ENCODE measurements at places on chromosomes 7 and 10.
A peak's percentile ranks its signal among the peaks of the same experiment; 100 is the strongest.

DNA sequence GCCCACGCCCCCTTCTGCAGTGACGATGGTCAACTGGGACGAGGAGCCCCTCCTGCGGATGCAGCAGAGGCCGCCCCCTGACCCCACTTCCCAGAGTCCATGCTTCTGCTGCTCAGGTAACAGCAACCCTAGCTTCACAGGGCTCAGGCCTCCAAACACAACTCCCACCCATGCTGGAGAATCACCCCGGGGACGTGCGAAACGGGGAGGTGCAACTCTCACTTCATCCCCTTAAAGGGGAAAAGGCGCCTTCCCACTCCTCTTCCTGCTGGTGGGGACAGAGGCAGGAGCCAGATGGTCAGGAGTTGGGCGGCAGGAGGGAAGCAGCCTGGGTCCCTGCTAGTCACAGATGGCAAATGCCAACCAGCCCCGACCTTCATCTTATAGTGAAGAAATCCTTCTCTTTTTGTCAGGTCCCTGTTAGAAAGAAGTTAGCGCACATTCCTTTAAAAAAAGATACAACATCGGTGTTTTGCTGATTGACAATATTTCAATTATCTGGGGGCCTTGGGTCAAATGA lies 155.4 kb downstream of the DIP2C start:
- DNase-seq: no peak

GRCh38 chr10:6283655-6284054 lies 80.9 kb downstream of the PFKFB3 start:
- DNase-seq: no peak

DNA sequence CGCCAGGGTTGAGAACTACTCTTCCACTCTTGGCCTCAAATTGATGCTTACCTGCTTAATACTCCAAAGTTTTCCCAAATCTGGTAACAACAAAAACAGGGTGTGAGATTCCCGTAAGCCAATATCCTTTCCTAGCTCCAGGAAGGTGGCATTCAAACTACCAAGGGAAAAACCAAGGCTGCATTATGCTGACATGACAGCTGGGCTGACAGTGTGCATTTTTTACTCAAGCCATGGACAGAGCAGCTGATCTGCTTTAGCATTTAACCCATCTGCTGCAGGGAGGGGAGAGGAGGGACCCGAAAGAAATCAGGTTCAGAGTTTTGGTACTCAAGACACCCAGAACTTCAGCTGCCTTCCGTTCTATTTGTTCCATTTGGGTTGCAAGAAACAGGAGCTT lies 49.8 kb upstream of the RAPGEF5 start:
- no peak for DNase-seq

DNA sequence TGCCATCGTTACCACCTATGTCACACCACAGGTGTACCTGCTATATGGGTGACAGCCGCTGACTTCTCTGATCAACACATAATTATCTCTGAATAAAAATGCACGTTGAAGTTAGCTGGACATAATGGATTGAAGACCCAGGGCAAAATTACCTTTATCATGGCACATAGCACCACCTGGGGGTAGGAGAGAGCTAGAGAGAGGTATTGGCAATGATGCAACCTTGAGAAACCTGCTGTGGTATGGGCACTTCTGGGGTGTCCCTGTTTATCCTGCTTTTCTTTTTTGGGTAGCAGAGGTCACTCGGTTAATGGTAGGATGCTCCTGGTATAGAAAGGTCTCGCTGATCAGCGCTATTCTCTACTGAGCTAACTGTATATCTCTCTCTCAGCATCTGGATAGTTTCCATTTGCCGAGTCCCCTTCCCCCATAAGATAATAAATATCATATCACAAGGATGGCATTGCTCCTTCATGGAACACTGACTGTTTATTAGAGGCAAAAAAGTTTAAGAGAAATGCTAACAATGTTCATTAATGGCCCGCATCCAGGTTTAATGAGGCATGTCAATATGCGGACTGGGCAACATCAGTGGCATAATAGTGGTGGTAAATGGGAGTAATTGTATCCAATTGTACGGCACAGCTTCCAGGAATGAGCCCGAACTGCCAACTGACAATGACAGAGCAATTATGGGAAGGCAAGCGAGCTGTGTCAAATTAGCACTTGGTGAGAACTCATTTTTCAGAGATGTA lies 323.1 kb downstream of the TFEC start:
- DNase-seq: peak; percentile 8

GRCh38 chr10:36023939-36024338 lies 381.8 kb upstream of the FZD8 start:
- DNase-seq: peak; percentile 94

GRCh38 chr10:82866424-82867020 lies 991.5 kb downstream of the NRG3 start:
- DNase-seq: peak; percentile 77

DNA sequence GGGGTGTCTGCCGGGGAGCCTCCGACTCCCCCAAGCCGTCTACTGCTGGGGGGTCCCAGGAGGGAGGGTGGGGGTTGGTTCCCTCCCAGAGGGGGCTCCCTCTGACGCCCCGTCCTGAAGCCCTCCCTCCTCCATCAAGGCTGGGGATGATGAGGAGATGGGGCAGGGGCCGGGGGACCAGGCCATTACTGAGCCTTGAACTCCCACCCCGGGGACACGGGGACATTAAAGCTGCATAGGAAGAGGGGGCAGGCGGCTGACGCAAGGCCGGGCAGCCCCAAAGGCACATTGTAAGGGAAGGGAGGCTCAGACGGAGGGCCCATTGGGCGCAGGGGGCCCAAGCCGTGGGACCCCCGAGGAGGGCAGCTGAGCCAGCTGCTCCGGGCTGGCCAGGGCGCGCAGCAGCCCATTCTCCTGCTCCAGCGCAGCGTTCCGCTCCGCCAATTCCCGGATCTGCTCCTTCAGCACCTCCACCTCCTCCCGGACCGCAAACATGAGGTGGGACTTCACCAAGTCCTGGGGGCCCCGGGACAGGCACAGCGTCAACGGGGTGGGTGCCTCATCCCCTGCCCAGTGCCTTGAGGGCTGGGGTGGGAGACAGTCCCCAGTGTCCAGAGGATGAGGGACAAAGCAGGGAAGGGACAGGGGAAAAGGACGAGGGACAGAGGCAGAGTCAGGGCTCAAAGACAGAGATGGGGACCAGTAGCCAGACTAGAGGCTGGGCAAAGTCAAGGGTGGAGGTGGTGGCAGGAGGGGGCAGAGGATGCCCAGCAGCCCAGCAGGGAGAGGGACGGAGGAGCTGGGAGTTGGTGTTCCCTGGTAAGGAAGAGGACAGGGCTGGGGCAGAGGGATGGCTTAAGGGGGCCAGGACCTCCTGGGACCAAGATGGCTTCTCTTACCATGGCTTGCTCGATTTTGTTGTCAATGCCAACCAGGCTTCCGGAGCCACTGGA lies 2.9 kb upstream of the SPACDR start:
- no peak for DNase-seq

DNA sequence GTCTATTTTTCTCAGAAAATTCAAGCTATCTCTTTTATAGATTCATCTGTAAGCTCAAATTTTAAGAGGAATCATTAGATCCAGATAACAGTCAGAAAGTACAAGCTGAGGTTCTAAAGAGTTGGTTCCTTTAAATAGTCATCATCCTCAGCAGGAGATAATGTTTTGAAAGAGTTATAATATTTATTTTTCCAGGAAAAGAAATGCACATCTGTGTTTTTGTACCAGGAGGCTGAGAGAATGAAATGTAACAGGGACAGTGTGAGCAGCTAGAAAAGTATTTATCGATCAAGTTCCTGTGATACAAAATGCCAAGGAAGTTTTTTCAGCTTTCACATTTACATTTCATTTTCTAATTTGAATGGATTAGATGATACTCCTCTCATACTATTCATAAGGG lies 120.2 kb upstream of the LRRTM3 start:
- DNase-seq: no peak

DNA sequence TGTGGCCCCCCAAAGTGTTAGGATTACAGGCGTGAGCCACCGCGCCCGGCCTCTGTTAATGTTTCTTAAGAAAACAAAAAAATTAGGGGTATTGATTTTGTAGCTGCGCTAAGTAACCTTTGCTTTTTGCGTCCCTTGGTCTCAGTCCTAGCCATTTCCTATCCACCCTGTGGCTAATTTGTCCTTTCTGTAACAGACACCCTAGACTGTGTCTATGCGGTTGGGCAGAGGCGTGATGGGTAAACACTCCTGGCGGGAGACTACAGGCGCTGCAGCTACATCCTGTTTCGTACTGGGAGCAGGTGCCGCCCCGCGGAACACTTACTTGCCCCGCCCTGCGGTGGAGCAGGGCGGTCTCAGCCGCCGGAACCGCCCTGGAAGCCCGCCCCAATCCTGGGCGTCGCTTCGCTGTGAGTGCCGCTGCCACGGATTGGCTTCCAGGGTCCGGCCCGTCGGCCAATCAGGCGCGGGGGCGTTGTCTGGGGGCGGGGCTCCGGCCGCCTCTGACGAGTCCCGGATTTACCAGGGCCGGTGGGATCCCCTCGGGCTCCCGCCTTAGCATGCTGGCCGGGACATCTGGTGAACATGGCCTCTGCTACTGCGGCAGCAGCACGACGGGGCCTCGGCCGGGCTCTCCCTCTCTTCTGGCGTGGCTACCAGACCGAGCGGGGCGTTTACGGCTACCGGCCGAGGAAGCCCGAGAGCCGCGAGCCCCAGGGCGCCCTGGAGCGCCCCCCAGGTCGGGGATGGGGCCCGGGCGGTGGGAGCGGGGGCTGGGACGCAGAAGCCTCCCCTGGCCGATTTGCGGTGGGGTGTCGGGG lies at the start of gene DHTKD1:
TSS of gene DHTKD1 (plus strand) at position 506 of the 821 bp plus-strand sequence. CDS start at position 586, 80 bp downstream.
- DNase-seq: peak; percentile 93

- no peak for DNase-seq
These were observed 8.1 kb downstream of the SDK1 start for GRCh38 chr7:3309140-3309539.

- no peak for DNase-seq
These were observed 11.2 kb downstream of the GIMAP5 start for GRCh38 chr7:150748376-150748775.

DNA sequence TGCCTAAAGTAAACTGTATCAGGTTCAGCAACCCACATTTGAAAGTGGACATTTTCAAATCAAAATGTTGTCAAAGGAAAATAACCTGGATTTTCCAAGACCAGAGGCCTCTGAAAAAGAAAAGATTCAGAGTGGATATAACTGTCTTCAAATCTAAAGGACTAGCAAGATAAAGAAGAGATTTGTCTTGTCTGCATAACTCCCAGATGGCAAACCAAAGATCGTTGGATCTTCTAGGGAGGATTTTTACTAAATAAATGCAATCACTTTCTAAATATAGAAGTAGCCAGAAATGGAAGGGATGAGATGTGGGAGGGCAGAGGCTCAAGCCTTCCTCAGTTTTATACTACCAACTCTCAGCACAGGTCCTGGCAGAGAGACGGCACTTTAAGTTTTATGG lies 39.0 kb downstream of the CABCOCO1 start:
- no peak for DNase-seq

GRCh38 chr7:95737828-95738505 lies 34.4 kb upstream of the DYNC1I1 start:
- DNase-seq: no peak

DNA sequence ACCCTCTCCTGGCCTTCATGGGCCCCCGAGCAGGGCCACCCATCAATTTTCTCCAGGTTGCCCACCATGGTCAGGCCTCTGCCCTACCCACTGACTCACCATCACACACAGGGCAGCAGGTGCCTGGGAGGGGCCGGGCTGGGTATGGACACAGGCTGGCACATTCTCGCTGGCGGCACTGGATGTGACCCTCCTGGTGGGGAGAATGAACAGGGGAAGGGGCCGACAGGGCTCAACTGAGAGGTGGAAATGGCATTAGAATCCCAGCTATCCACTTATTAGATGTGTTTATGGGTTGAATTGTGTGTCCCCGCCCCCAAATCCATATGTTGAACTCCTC lies 16.4 kb downstream of the KCP start:
- no peak for DNase-seq

DNA sequence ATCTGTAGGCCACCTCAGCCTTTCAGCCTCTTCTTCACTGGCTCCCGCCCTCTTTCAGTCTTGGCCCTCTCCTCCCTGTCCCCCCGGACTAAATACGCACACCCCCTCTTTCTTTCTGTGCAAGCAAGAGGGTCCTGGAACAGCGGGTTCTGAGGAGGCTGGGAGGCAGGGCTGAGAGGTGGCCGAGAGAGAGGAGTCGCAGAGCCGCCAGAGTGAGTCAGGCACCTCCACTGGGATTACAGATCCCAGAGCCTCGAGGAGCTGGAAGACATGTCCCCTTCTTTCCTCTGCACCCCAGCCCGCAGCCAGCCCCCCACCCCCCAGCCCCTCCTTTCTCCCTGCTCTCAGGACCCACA lies 182 bp downstream of the CCDC136 start:
- DNase-seq: peak; percentile 42

DNA sequence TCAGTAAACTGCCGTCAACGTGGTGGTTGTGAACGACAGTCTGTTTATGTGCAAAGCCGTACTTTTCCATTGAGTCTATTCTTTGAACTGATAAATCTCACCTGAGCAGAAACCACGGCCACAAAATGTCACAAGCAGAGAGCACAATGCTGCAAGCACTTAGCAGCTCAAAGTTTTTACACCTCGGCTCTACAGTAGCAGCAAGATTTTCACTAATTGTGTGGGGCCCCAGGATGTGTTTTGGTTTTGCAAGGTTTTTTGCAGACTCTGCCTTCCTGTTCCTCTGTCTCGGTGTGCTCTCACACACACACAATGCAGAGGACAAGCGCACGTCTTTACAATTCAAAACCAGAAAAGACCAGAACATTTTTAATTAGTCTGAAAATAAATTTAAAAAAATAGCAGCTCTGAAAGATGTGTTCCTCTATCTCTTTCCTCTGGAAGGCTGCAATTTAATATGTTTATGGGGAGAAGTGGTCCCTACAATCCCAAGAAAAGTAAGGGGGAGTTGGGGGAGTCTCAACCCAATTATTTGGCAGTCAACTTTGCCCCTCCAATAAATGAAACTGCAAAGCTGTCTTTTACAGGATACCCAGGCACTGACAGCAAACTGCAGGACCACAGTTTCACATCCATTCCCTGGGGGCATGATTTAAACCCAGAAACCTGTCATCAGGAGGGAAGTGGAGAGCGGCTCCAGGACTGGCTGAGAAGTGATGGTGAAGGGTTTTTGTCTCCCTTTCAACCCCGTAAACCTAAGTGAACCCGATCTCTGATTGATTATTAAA lies 73.8 kb upstream of the SFMBT2 start:
- DNase-seq: peak; percentile 17

- DNase-seq: peak; percentile 34
These were observed at the start of gene ZC3HAV1L for GRCh38 chr7:139035586-139036353. Gene ZC3HAV1L, minus strand, starts transcription at chr7:139036042. Its CDS starts 25 bp downstream, at chr7:139036017.

GRCh38 chr10:106189292-106189691 lies 975.2 kb downstream of the SORCS1 start:
- peak; percentile 5 for DNase-seq

DNA sequence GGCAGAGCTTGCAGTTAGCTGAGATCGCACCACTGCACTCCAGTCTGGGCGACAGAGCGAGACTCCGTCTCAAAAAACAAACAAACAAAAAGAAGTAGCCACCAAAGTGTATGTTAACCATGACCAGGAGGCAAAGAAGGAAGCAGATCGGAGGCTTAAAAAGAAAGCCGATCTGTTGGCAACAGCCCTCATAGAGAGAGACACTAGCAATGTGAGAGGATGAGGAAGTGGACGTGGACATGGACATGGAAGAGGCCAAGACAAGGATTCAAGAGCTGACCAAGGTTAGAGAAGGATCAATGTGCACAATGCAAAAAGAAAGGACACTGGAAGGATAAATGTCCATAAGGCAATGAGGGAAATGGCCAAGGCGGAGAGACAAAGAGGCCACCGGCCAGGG lies 14.9 kb upstream of the ADCK2 start:
- DNase-seq: no peak

Data from M059J (cell line).